ENCODE measurements at places on chromosomes 16 and 17.

GRCh38 chr17:68587847-68588246 lies 13.3 kb downstream of the FAM20A start:
- DNase-seq, result no peak

DNA sequence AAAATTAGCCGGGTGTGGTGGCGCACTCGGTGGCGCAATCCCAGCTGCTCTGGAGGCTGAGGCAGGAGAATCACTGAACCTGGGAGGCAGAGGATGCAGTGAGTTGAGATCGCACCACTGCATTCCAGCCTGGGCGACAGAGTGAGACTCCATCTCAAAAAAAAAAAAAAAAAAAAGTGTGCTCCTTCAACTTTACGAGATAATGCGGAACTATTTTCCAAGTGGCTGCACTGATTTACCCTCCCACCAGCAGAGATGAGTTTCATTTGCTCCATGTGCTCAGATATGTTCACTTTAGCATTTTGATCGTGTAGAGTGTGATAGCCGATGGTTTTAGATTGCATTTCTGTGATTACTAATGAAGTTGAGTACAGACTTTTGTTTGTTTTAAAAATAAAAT lies 20.0 kb upstream of the LASP1NB start:
- DNase-seq, result no peak

DNA sequence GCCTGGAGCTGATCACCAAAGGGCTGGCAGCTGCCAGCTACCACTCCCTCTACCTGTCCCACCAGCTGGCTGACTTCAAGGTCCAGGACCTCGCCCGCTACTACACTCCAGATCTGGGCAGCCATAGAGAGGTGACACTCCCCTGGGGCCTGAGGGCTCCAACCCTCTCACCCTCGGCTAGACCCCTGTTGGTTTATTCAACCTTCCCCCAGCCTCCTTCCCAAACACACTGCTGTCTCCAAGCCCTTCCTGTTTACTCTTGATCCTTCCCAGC lies 18.0 kb downstream of the ALOX12B start:
- no peak for DNase-seq

- DNase-seq, result no peak
Observed at GRCh38 chr16:13070268-13070667, 168.9 kb downstream of the SHISA9 start.

GRCh38 chr17:27974531-27975145 lies 67.8 kb upstream of the NLK start:
- no peak for DNase-seq

DNA sequence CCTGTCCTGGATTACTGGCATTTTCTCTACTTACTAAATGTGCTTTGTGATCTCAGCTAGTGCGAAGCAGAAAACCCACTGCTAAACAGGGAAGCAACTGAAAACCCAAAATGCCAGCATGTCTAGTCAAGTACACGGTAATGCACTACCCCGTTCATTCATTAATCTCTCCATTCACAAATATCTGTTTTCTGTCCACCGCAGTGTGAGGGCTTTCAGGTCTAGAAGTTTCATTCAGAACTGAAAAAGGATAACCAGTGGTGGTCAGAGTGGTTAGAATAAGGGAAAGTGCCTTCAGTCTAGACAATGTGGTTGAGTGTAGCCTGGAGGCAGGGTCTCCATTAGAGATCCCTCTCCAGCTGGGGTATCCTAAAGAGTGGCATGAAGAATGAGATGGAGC lies 68.3 kb downstream of the C17orf67 start:
- DNase-seq, result no peak

DNA sequence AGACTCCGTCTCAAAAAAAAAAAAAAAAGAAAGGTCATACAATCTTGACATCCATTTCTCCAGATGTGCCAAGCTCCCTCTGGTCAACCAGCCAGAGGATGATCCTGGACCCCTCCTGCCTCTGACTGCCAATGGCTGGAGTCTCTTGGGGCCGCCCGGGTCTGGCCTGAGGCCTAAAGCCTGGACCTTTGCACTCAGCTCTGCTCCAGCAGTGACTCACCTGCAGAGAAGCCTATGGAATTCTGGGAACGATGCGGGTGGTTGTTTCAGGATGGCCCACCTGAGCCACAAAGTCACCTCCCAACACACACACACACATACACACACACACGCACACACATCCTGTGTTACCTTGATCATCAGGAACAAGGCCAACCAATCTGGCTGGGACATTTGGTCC lies 64.0 kb upstream of the DNAH17 start:
- no peak for DNase-seq

DNA sequence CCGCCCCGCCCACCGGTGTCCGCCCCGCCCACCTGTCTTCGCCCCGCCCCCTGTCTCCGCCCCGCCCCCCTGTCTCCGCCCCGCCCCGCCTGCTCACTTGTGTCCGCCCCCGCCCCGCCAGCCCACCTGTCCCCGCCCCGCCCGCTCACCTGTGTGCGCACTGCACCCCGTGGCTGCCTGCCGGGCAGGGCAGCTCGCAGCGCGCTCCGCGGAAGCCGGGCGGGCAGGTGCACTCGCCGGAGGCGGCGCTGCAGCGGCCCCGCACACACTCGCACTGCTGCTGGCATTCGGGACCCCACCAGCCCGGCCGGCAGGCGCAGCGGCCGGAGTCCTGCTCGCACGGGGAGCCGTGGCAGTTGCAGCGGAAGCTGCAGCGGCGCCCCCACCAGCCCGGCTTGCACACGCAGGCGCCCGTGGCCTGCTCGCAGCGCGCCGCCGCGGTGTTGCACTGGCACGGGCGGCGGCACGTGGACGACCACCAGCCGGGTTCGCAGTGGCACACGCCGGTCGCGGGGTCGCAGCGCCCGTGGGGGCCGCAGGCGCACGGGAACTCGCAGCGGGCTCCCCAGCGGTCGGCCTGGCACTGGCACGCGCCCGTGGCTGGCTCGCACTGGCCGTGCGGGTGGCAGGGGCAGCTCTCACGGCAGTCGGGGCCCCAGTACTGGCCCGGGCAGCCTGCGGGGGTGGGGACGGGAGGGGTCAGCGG lies 2.1 kb downstream of the SCARF1 start:
- DNase-seq, result peak; percentile 47

DNA sequence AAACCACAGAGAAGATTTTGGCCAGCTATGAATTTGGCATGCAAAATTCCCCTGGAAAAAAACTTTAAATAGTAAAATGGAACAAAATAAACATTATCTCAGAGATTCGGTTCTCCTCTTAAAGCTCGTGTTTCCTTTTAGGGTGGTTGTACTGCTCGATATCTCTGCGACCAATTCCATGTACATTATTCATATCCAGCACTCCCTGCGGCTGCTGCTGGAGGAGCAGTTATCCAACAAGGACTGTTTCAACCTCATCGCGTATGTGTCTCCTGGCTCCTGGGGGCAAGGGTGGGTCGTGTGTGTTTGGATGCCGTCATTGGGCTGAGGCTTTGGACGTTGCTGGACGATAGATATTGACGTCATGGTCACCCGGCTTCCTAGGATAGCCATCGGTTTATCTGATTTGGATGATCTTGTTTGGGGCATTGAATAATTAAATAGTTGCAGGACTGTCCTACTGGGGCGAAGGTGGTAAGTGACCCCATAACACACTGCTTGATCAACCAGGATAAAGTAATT lies 33.8 kb downstream of the VWA3A start:
- DNase-seq, result no peak

GRCh38 chr16:56222474-56222997 lies 31.2 kb downstream of the GNAO1 start:
- no peak for DNase-seq

GRCh38 chr17:806781-807522 lies 24.8 kb downstream of the MRM3 start:
- no peak for DNase-seq

GRCh38 chr17:28878981-28879380 lies 18.6 kb downstream of the FLOT2 start:
- no peak for DNase-seq

GRCh38 chr16:83343935-83344366 lies 463.8 kb upstream of the HSBP1 start:
- no peak for DNase-seq

DNA sequence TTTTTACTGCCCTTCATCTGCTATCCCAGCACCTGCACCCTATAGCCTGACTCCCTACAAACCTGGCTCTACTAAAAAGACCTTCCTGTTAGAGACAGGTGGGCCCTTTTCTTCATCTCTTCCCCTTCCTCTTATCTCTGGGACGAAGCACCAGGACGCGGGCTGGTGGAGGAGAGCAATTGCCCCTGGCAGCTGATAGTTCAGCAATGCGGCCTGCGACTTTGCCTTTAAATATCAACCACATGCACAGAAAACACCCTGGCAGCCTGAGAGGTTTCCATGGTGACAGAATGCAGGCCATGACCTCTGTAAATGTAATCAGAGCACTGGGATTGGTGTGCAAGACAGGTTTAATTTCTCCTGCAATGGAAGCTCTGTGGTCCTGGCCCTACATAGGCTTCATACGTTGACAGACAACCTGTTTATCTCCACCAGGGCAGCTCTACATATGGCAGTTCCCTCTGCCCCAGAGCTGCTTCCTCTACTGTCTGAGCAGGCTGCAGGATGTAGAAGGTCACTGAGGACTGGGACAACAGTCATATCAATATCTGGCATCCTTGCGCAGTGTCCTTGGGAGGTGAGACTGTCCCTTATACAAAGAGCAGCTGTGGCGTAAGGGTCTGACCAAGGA lies 10.0 kb upstream of the SKAP1 start:
- DNase-seq, result no peak

GRCh38 chr17:59047616-59048015 lies 59.1 kb downstream of the TRIM37 start:
- DNase-seq, result no peak

DNA sequence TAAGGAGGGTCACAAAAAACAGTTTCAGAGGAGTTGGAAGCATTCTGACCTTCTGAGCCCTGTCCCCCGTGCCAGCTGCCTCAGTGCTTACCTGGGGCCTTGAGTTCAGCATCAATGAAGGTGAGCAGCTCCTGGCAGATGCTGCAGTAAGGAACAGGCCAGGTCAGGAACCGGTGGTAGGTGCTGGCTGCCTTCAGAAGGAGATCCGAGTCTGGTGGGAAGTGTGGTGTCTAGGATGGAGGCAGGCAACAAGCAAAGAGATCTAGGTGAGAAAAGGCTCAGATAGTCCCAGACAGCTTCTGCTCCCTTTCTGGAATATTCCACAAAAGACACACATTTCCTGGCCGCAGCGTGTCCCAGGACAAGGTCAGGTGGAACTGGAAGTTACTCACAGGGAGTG lies 37.2 kb upstream of the PIK3R6 start:
- DNase-seq, result no peak

GRCh38 chr17:83082909-83083367 lies 3.5 kb downstream of the METRNL start:
- no peak for DNase-seq

DNA sequence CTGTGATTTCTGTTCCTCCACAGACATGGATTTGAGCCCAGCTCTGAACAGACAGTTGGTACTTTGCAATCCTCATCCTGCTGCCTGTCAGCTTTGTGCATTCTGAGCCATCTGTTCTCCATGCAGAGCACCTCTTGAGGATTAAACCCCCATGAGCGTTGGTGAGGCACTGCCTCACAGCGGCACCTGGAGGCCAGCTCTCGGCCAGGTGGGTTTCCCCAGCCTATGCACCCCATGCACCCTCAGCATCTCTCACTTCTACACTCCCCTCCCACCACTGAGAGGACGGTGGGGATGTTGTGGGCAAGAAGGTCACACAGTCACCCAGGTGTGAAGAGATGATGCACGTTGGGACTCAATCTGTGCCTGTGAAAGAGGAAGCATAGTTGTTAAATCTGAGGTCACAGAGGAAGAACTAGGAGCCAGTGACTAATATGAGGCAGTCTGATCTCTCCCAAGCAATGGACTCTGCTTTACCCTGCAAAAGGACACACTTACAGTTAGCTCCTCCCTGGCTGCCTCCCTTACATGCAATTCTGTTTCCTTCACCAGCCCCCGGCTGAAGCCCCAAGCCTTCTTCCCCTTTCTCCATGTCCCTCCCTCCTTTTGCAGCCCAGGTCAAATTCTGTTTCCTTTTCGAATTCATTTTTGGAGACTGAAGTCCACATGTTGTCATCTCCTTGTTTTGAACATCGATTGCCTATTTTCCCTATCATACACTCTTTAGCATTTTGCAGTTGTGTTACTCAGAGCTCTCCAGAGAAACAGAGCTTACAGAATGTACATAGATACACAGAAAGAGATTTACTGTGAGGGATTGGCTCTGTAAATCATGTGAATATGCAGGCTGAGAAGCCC lies 58.5 kb downstream of the HS3ST3B1 start:
- DNase-seq, result no peak

DNA sequence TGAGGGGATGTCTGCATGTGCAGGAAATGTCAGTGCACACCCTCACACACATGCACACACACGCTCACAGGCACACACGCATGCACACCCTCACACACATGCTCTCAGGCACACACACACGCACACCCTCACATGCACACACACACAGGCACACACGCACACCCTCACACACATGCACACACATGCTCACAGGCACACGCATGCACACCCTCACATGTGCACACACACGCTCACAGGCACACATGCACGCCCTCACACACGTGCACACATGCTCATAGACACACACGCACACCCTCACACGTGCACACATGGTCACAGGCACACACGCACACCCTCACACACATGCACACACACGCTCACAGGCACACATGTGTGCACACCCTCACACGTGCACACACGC lies 77.6 kb upstream of the ZNF469 start:
- DNase-seq, result no peak

DNA sequence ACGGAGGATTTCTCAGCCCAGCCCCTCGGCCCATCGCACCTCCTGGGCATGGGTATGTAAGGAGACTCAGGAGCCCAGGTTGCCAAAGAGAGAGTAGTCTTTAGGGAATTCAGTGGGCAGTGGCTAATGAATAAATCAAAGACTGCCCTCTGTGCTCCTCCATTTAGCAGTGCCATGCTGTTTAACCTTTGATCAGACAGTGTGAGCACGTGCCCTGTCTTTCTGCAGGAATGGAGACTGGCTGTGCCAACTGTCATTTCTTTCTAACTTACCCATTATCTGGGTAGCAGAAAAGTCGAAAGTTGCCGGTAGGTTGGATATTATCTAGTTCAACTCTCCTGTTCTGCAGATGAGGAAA lies 62.4 kb downstream of the CDRT4 start:
- DNase-seq, result no peak

GRCh38 chr17:53950858-53951250 lies 128.1 kb downstream of the KIF2B start:
- no peak for DNase-seq

- DNase-seq, result no peak
Observed at GRCh38 chr17:80497726-80498241, 21.4 kb upstream of the NPTX1 start.

DNA sequence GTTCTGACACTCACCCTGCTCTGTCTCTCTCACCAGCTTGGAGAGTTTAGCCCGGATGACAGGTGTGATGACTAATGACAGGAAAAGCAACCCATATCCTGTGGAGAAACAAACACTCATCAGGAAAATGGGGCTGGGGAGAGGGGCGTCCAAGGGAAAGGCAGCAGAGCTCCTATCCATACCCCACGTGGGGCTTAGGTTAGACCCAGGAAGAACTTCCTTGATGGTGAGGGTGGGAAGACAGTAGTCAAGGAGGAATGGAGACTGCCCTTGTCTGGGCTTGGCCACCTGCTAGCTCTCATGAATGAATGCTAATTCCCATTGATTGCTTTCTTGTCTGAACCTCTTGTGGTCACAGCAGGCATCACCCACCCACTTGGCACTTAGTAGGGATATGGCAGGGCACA lies 3.8 kb downstream of the SLC46A1 start:
- DNase-seq, result no peak

GRCh38 chr17:29568331-29569244 lies at the start of gene TP53I13:
TP53I13 (plus strand) TSS chr17:29568701; CDS start chr17:29568759, 58 bp downstream.
- DNase-seq, result peak; percentile 93
